ENCODE measurements at places on chromosomes 12 and 14.

GRCh38 chr12:57837864-57838562, 8.5 kb downstream of the CTDSP2 start:
- DNase-seq = no peak

- DNase-seq = no peak
Measured at GRCh38 chr14:20262642-20263128, 23.6 kb downstream of the OR11H4 start.

GRCh38 chr12:121812921-121813896, 9.4 kb downstream of the SETD1B start:
- no peak for DNase-seq

DNA sequence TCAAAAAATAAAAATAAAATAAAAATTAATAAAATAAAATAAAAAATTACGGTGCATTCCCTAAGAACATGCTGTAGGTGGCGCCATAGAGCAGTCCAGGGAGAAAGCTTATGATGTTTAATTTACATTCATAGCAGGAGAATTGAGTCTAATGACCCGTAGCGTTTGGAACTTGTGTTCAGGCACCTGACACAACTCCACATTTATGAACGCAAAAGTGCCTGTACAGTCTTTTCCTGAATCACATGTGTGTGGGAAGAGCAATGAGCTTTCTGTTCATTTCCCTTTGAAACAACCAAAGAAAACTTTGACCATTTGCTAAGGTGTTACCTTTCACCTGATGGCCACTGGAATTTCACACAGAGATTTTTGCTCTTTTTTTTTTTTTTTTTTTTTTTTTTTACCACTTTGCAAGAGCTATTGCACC, 60.6 kb upstream of the KCNA1 start:
- no peak for DNase-seq

DNA sequence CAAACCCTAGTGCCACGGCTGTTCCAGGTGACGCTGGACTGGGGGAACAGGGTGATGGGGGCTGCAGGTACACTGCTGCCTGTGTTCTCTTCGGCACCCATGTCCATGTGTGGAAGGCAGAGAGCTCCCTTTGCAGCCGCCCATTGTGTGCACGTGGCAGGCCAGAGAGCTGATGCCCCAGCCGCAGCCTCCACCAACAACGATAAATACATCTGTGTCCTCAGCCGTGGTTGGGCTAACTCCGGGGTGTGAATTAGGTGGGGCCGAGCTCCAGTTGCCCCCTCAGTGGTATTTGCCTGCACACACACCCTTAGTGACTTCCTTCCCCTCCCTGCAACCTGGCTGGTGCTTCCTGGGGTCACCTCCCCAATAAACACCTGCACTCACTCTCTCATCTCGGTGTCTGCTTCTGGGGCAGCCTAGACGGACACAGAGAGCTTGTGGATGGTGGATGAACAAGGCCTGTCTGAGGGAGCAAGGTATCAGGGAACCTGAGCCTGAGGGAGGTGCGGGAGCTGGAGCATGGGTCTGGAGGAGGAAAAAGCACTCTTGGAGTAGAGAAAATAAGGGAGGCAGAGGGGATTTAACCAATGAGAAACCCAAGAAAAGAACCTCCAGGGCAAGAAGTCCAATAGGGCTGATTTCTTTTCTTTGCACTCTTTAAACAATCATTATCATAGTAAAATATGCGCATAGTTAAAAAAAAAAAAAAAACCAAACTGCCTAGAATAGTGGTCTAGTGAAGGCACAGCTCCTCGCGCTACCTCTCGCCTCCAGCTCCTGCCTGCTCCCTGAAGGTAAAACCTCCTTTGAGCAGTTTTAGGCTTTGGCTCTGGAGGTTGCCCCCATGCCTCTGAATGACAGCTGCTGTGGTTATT, 112.6 kb downstream of the ZNF664 start:
- DNase-seq = no peak

GRCh38 chr12:67434671-67435370, 165.7 kb downstream of the CAND1 start:
- no peak for DNase-seq

GRCh38 chr14:79204591-79204990, 1006.7 kb downstream of the DIO2 start:
- no peak for DNase-seq

DNA sequence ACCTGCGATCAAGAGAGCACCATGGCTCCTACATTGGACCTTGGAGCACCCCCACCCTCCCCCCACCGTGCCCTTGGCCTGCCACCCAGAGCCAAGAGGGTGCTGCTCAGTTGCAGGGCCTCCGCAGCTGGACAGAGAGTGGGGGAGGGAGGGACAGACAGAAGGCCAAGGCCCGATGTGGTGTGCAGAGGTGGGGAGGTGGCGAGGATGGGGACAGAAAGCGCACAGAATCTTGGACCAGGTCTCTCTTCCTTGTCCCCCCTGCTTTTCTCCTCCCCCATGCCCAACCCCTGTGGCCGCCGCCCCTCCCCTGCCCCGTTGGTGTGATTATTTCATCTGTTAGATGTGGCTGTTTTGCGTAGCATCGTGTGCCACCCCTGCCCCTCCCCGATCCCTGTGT, 1.8 kb upstream of the RNU7-1 start:
- no peak for DNase-seq

DNA sequence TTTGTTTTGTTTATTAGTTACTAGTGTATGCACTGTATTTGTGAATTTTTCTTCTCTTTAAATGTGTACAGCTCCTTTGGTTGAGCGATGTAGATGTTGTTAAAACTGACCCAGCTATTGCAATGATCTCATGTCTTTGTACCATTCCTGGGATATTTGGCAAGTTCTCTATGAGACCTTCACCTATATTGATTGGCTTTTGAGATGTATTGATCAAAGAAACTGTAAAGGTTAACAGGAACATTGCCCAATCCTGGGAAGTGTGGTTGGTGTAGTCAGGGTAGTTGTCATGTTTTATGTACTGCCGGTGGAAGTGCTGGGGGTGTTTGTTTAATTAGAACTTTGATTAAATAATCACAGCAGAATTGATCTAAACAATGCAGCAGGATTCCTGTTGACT, 43.1 kb downstream of the ACSS3 start:
- DNase-seq = no peak

GRCh38 chr14:100289916-100290606, 16.2 kb downstream of the SLC25A29 start:
- DNase-seq = no peak

DNA sequence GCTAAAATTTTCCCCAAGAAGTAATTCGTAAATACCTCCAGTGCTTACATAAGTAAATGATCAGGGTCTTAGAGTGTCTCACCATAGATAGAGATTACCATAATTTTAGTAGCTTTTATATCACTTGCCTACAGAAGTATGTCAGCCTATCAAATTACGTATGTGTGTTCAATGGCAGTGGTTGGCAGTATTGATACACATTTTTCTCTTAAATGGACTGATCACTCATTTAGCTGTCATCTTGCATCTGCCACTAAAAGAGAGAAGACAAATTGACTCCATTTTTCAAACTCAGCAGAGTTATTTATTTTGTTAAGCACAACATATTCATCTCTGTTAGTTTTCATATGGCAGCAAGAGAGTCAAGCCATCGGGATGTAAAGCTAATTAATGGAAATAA, 413.1 kb upstream of the CLEC14A start:
- no peak for DNase-seq

DNA sequence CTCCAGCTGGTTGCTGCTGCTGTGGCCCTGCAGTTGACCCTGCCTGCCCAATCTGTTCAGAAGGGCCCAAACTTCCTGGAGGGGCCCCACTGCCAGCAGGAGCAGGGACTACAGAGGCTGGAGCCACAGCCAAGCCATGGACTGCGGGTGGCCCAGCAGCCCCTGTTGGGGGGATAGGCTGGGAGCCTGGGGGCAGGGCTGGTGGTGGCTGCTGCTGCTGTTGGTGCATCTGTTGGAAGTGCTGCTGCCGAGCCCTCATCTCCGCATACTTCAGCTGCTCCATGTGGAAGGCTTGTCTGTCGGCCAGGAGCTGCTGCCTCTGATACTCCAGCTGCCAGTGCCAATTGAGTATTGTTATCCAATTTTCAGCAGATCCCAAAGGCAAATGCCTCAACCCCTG, 7.2 kb downstream of the MYL6 start:
- no peak for DNase-seq

GRCh38 chr12:95870897-95871296, 12.1 kb downstream of the SNRPF start:
- DNase-seq = no peak

DNA sequence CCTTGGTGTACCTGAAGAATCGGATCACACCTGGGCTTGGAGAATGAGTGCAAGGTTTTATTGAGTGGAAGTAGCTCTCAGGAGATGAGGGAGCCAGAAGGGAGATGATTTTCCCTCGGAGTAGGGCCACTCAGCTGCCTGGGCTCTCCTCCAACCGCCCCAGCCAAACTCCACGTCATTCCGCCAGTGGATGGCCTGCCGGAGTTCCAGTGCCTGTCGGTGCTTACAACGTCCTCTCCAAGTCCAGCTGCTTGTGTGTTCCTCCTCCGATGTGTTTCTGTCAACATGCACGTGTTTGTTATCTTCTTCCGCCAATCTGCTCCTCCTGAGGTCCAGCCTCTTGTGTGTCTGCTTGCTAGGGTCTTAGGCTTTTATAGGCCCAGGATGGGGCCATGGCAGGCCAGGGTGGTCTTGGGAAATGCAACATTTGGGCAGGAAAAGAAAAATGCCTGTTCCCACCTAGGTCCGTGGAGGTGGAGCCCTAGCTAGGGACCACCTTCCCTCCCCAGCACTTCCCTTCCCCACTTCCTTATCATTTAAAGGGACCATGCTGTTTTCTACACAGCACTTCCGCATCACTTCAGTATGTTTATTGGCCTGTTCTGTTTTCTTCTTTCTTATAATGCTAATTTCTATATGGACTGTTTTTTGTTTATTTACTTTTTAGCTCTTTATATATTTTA, 343.2 kb downstream of the PDZRN4 start:
- DNase-seq = no peak

DNA sequence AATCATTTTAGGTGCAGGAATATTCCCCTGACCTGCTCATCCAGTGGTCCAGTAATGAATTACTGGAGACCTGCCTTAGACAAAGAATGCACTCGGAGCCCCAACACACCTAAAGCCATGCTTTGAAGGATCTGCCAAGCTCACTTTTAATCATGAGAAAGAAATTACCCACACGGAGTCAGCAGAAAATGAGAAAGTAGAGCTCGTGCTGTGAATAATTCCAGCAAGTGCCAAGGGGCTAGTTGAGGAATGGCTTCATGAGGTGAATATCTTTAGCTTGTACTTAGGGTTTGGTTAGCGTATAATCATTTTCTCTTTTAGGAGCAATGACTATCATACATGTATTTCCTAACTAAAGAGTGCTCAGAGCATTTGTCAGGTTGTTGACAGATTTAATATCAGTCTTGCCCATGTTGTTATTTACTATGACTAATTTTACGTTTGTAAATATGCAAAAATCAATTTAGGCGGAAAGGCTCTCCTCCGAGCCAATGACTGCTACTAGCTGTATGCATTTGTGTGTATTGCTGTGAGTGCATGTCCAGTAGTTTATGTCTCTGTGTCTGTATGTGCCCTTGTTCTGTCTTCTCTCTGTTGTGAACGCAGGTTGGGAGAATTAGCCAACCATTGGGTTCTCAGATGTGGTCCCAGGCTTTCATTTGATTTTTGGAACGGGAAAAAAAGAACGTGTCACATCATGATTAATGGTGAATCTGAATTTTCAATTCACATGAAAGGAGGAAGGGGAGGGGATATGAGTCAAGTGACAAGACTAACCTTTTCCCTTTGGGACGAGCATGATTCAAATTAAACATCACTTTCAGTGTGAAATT, 98.4 kb downstream of the RMST start:
- no peak for DNase-seq

DNA sequence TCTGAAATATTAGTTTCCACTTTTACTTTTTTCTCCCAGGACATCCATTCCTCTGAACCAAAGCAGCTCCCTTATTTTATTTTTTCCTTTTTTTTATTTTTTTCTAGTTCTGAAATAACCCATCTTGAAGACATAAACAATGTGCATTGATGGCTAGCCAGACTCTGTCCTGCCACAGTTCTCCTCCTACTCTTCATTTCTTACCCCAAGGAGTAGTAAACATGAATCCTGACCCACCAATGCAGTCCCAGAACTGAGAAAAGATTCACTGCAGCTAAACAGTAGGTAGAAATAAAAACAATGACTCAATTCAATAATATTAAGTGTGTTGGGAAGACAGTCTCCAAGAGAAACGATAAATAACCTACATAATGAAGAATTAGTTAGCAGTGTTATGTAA, 65.7 kb upstream of the NOVA1 start:
- no peak for DNase-seq

GRCh38 chr12:62647586-62647985, 181.0 kb downstream of the MON2 start:
- DNase-seq = no peak

DNA sequence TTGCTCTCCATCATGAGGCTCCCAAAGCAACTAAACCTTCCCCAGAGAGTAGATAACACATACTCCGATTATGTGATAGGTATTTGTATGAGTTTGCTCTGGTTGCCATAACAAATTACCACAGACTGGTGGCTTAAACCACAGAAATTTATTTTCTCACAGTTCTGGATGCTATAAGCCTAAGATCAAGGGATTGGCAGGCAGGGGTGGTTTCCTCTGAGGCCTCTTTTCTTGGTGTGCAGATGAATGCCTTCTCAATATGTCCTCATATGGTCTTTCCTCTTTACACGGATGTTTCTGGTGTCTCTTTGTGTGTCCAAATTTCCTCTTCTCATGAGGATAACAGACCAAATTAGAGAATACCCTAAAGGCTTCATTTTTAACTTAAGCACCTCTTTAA, 285.8 kb upstream of the GRIP1 start:
- DNase-seq = no peak

- no peak for DNase-seq
Measured at GRCh38 chr14:96042248-96042930, 3.2 kb downstream of the C14orf132 start.

DNA sequence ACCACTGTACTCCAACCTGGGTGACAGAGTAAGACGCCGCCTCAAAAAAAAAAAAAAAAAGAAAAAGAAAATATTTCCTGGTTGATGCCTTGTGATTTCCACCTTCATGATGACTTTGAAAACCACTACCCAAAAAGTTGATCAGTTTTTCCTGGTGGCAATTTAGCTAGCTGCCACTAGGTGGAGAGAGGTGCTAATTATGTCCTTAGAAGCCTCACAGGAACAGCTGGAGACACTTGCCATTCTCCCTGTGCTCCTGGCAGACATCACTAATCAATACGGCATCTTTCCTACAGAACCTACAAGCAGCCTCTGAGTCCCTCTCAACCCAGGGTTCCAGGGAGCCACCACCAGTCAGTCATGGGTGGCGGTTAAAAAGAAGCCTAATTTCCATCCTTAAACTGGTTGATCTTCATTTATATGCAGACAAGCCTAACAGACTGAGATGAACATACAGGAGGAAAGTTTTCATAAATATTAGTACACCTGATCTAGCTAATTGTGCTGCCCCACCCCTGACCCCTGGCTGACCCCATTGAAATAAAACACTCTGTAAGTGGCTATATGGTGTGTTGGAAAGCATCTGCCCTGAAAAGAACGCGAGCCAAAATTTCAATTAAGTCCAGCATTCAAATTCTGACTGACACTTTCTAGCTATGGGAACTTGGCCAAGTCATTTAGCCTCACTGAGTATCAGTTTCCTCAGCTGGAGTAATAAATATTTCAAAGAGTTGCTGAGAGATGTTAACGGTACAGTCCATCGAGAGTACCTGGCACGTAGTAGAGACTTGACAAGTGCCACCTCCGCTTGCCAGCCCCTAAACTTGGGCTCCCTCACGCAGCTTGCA, 6.2 kb upstream of the OAS1 start:
- DNase-seq = no peak

GRCh38 chr14:23729720-23730387, 93.7 kb downstream of the DHRS2 start:
- no peak for DNase-seq

All from thoracic aorta (tissue), 2 donors.